ENCODE measurements at places on chromosomes 6 and 20. TPM values are rescaled to one million over a fixed set of nuclear protein-coding genes. Genes with fewer than 3 reads are reported as not detected.
A peak's percentile ranks its signal among the peaks of the same experiment; 100 is the strongest.

GRCh38 chr20:38158701-38159351 is 6.2 kb downstream of the TGM2 start:
- DNase-seq = peak; percentile 57

DNA sequence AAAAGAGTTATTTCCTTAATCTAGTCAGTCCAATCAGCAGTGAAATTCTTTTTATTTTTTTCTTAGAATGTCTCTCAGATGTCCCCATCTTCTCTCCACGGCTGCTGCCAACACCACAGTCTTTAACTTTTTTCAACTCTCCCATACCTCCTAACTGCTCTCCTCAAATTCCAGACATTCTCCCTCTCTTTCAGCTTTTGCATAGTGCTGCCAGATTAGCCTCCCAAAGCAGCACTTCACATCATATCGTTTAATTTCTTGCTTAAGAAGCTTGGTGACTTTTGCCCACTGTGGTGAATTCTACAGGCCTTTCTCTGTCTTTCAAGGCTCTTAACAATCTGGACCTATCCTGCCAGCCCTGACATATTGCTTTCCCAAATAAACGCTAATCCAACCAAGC is 233.4 kb downstream of the UST start:
- DNase-seq = no peak

DNA sequence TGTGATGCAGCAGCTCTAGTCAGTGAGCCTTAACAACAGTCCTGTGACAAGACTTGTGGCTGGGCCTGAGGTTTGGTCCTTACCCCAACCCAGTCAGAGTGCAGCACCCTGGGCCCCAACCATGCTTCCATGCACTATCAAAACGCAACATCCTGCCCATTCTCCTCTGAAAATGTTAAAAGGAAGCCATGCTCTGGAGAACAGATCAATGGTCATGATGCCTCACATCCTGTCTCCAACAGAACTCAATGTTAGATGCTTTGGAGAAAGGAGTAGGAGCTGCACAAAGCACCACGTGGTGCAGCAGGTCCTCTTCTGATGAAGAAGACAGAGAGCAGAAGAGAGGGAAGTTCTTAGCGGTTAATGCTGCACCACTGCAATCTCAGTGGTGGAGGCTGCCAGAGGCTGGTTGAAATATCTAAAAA is 41.9 kb downstream of the TRAM2 start:
- no peak for DNase-seq

DNA sequence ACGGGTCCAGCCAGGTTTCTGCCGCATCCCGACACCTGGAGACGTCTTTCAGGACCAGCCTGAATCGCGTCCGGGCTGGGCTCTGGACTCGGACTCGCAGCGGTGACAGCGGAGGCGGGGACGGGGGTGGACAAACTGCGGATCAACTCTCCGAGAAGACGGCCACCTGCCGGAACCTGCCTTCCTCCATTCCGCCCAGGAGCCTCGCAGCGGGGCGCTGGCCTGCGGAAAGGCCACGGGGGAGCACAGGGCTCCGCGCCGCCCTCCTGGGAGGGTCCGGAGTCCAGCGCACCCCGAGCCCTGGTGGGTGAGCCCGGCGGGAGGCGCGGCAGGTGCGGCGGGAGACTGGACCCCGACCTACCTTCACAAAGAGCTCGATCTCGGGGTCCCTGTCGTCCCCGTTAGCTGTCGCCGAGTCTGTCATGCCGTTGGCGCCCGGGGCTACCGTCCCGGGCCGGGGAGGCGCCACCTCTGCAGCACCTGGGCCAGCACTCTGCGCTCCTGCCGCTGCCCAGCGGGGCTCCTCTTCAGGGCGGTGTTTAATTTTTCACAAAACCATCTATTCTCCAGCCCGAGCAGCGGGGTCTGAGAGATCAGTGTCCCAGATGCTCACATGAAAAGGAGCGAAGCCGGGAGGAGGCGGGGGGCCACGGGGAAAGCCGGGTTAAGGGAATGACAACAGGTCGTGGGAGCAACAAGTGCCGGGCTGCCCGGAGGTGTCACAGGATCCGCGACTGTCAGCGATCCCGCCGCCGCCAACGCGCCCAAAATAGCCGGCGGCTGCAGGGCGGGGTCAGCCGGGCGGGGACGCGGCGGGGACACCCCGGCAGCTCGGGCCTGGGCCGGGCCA is at the start of gene CLIC5:
Gene CLIC5 (minus strand): TSS at position 742 of the 850 bp plus-strand sequence. CDS start 318 bp downstream, at position 424.
- DNase-seq = no peak

DNA sequence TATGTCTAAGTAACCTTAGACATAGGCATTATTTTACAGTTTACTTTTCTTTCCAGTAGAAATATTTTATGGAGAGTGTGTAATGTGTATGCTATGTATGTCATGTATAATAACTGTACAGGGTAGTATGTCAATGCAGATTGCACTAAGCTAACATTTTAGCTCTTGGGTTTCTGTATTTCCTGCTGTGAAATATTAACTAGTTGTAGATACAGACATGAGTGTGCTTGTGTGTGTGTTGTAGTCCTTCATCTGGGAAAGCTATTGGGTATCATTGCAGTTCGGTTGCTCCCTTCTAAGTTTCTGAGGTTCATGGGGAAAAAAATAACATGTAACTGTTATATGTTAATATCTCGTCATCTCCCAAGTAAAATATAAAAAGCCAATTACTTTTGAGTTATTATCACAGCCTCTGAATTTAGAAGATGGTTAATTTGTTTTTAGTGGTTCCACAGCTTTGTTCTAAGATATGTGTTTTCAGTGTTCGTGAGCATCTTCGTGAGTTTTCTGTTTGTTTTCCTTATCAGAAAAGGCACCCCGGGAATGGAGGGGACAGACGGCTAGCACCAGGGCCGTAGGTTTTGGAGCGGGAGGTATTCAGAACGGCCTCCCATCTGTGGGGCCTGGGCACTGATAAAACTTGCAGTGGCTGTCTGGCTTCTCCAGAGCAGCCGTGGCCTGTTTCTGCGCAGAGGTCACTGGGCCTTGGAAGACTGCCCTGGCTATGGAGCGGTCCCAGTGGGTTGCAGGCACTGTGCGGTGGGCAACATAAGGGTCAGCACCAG is 215.0 kb downstream of the ARID1B start:
- DNase-seq = peak; percentile 59

DNA sequence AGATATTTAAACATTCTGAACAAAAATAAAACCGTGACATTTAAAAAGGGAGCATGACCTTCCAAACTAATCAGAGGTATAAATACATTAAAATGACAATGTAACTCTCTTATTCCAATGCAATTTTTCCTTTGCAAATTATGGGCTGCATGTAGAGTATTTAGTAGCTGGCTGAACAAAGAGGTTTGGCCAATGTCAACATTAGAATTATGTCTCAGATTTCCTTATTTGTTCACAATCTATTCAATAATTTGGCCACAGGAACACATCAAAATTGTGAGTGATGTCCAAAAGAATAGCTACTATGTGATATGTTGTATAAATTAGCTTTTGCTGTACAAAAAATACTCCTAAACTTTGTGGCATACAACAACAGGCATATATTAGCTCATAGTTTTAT is 580.0 kb upstream of the MARCKS start:
- DNase-seq = no peak

DNA sequence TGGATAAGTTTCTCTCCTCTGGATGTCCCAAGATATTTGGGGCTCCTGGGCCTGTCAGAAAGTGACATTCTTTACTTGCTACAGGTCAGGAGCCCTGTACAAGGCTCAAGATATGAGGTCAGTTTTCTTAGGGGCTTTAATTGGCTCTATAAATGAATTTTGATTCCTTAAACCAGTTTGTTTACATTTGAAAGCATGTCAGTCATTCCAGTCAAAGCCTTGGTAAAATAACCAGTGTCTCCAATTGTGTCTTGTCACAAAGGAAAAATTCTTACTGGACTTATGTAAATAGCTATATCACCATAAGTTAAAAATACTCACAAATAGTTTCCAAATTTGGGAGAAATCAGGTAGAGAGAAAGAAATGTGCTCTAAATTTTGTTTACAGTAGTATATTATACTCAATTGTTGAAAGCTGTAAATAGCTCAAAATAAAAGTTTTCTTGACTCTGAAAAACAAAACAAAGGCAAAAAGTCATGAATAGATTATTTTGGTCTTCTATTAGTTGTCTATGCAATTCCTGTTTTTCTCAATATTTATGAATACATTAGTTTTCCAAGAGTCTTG is 22.9 kb downstream of the RNF182 start:
- DNase-seq = no peak

DNA sequence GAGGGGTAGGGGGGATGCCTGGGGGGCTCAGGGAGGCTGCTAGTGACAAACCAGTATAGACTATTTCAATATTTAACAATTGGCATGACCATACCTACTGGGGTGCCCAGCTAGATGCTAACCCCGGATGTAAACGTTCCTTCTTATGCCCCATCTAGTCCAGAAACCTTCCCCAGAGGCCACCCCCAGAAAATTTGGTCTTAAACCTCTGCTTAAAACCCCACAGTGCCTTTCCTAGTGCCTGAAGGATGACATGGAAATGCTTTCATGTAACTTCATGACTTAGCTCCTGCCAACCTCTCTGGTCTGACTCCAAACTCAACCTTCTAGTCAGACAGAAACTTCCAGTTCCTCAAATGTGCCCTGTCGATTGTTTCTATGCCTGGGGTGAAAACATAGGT is 52.0 kb downstream of the JPH2 start:
- peak; percentile 24 for DNase-seq

- peak; percentile 40 for DNase-seq
These were observed 480.7 kb downstream of the RFPL4B start for GRCh38 chr6:112827793-112828192.

DNA sequence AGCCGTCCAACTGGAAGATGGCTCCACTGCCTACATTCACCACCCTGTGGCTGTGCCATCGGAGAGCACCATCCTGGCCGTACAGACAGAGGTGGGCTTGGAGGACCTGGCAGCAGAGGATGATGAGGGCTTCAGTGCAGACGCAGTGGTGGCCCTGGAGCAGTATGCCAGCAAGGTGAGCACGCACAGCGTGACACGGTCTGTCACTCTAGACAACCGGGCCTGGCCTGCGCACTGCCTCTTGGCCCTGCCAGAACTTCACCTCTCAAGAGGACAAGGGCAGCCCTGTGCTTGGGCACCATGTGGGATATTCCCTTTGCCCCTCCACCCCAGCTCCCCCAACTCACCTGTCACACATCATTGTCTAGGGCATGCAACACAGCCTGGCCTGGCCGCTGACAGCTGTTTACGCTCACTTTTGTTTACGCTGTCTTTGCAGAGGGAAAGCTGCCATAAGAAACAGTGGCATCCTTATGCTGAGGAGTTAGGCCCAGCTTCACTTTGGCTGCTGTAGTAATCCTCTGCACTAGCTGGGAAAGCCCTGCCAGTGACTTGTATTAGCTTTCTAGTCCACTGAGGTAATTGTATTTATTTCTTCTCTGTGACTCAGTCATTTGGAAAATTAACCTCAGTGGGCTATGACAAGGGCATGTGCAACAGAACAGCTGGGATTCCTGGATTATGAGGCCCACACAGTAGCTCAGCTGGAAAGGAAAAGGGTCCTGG is 9.8 kb upstream of the DEF6 start:
- no peak for DNase-seq

- DNase-seq = no peak
These were observed 96.2 kb downstream of the RTN4IP1 start for GRCh38 chr6:106533054-106533453.

- peak; percentile 47 for DNase-seq
These were observed 41.9 kb downstream of the PLEKHG1 start for GRCh38 chr6:150641398-150642139.

- DNase-seq = no peak
These were observed 97.1 kb upstream of the CEP85L start for GRCh38 chr6:118748311-118749062.

DNA sequence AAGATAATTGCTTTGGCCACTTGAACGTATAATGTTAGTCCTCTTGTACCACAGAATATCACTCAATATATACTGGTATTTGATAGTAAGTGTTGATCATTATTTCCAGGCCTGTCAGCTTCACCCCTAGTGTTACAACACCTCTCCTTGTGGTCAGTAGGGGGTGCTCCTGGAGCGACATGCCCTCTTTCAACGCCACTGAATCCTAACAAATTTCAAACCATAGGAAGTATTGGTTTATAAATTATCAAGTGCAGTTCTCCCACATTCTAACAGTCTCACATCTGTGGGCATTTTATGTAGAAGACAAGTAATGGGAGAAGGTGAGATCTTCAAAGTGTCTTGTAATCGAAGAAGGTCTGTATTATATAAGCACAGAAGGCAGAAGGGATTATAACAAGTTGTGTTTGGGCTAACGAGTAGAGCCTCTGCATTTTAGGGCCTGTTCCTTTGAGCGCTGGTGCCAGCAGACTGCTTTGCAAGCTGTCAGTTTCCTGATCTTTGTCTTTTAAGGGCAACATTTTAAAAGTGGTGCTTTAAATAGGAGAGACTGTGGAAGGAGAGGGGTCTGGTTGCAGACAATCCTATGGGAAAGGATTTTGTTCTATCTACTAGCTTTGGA is 57.1 kb upstream of the CEP162 start:
- no peak for DNase-seq

DNA sequence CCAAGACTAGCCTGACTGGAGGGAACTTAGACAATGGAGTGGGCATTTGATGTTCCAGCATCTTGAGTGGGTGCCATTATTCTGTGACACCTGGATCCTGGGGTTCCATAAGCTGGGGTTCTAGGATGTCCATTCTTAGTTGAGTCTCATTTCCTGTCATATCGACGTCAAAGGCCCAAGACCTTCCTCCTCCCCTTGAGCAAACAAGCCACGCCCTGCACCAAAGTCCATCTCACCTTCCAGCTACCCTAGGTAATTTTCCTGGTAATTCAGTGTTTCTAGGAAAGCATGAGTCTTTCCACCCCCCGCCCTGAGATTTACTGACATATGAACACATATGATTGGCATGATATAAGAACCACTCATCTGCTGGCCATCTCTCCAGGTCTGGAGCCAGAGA is at the start of gene TRIM40:
Gene TRIM40 (plus strand): TSS at position 384 of the 400 bp plus-strand sequence. CDS start 897 bp downstream, outside the sequence.
- DNase-seq = no peak

GRCh38 chr6:151390851-151391470 is 398 bp downstream of the ZBTB2 start:
- peak; percentile 72 for DNase-seq

DNA sequence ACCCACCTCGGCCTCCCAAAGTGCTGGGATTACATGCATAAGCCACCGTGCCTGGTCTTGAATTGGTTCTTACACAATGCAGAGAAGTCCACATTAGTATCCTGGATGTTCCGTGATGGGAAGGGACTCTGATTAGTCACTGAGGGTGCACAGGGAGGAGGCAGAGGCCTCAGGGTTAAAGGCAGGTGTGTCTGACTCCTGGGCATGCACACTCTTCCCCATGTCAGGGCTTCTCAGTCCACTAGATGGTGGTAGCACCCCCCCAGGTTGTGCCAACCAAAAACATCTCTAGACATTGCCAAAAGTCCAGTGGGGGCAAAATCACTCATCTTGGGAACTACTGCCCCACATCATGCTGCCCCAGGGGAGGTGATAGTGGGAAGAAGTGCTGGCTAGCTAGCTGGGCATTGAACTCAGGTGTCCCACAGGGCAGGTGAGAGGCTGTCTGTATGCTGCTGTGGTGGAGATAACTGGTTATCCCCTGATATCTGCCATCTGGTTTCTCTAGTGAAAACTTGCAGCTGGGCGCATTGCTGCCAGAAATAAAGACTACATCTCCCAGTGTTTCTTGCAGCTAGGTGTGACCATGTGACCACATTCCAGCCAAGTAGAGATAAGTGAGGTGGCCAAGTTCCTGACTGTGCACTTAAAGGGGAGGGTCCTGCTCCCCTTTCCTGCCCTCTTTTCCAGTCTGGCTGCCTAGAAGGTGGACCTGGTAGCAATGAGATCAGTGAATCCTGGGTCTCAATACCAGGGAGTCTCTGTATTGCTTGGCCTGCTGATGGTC is 8.4 kb upstream of the NSFL1C start:
- no peak for DNase-seq

RIMS4 gene
- total RNA-seq = 2.9 TPM

LHFPL5 gene
- 0.24 TPM for total RNA-seq

ENPP5 gene
- total RNA-seq = 2.4 TPM

SLC17A3 gene
- total RNA-seq = 6.7 TPM

SLC22A2 gene
- total RNA-seq = 1.9 TPM

Data from umbilical cord (tissue), 2 donors.